HAP-1 (cell line): ENCODE measurements at places on chromosomes 5 and 9.

DNA sequence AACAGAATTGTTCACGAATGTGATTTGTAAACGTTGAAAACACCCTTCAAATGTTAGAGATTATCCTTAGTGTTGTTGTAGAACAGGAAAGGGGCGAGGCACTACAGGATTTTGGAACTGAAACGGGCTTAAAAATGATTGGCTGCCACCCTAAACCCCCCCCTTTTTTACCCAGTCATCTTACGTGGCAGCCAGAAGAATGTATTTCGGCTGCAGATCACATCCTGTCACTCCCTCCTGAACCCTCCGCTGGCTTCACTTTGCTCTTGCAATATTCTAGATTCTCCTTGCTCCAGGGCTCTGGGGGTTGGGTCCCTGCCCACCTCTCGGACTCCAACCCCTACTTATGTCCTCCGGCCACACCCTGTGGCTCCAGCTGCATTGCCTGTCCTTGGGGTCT lies 13.9 kb upstream of the UNC5A start:
- DNase-seq: no peak

DNA sequence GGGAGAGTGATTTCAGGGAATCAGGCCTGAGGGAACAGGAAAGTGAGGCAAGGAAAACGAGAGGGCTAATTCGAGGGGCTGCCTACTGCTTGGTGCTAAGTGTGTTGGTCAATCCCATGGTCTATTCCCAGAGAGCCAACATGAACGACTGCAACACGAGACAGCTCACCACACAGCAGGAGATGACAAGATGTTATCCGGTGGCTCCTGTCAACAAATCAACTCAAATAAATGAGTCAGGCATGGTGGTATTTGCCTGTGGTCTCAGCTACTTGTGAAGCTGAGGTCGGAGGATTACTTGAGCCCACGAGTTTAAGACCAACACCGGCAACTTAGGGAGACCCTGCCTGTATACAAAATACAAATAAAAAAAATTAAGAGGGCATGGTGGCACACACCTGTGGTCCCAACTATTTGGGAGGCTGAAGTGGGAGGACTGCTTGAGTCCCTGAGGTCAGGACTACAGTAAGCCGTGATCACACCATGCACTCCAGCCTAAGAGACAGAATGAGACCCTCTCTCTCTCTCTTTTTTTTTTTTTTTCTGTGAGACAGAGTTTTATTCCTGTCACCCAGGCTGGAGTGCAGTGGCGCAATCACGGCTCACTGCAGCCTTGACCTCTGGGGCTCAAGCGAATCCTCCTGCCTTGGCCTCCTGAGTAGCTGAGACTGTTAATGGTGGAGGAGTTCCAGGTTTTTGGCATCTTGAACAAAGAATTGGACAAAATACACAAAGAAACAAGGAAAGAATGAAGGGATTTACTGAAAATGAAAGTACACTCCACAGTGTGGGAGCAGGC lies 9.0 kb upstream of the FAF2 start:
- DNase-seq: no peak

DNA sequence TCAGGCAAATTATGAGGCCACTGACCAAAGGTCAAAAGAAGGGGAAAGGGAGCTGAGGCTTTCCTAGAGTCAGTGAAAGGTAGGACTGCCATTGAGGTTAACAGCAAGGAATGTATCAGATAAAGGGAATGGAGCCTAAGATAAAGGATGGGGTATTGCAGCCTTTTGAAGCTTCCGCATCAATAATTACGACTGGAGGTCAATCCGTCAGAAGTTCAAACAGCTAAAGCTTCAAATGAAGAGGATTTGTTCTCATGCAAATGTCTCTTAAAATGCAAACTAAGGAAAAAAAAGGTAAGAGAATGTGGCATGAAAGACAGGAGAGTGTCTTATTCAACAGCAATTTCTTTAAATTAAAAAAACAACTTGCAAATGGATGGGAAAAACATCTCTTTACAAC lies 341.1 kb upstream of the RGMB start:
- DNase-seq: no peak

DNA sequence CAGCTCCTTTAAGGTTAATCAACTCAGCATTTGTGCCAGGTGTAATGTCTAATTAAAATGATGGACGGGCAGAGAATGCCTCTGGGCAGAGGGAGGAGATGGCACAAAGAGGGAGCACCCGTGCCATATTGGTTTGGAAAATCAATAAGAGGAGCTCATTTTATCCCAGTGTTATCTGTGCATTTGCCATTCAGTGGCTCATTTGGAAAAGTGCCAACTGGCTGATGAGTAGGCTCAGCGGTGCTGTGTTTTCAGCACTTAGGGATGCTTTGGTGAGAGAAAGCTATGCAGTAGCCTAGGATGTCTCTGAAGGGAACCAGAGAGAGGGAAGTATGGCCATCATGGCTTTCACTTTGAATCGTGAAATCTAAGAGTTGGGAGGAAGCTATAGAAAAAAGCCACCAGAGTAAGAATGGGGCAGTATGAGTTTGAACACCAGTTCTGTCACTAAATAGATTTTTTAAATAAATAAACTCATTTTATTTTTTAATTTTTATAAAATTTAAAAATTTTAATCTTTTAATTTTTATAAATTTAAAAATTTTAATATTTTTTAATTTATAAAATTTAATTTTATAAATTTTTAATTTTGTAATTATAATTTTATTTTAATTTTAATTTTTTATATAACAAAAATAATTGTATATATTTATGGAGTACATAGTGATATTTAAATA lies 472.8 kb downstream of the BRINP1 start:
- DNase-seq: no peak

DNA sequence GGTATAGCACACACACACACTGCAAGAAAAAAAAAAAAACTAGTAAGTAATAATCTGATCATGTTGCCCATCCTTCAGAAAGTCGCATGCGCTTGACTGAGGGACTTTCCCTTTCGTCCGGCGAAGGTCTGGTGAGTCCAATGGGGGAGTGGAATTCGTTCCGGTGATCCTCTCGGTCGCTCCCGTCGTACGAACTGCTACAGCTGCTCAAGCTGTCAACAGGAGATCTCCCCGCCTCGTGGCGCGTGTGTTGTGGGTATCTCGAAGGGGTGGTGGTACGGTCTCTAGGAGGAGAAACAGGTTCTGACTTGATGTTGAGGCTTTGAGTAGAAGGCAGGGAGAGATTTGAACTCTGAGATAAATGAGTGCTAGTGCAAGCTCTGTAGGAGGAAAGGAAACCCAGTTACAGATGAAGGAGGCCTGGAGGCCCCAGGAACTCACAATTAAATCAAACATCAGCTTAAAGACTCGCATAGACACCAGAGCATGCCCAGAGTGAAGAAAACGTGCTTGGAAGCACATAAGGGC lies 160.4 kb downstream of the MEF2C start:
- no peak for DNase-seq

- DNase-seq: no peak
Measured at GRCh38 chr5:72505016-72505415, 2.2 kb downstream of the ZNF366 start.

DNA sequence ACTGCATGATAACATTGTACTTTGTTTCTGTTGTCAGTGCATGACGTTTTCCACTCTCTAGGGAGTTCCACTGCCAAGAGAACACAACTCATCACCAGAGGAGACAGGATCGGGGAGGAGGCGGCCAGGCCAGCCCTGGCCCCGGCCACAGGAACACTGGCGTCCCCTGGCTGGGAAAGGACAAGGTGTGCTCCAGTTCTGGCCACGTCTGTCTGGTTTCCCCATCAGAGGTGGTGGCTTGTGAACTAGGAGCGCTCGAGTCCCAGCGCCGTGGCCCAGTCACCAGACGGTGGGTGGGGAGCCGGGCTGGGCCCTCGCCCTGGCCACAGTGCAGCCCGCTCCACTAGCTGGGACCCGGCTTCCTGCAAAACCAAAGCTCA lies 211.9 kb upstream of the IRX4 start:
- no peak for DNase-seq

DNA sequence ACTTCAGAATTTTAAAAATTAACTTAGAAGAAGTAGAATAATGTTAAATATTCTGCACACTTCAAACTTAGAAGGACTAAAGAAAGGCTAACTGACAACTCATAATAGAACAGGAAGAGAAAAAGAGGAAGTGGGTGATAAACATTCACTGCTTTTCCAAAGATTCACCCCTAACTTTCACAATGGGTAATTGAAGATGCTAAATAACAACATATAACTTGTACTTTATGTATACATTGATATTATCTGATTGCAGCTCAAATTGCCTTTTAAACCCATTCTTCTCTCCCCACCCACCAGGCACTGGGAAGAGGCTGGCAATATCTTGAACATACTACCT lies 376.6 kb downstream of the EFNA5 start:
- no peak for DNase-seq

GRCh38 chr9:33393581-33393980 lies 8.8 kb downstream of the AQP7 start:
- DNase-seq: no peak

DNA sequence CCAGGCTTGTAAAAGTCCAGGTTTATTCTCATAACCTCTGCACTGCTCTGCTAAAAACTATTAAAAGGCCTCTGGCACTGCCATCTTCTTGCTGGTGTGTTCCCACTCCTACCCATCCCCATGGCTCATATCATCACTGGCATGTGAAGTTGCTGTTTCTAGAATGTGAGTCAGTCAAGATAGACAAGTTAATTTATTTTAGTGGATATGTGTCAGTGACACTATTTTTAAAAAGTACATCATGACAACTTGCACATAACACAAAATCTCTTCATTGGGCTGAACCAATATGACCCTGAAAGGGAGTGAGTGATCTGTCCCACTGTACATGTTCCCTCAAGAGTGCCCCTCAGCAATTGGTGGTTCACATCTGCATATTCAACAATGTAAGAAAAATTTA lies 299.7 kb downstream of the NFIB start:
- no peak for DNase-seq
